LHCN-M2 (cell line): ENCODE measurements at places on chromosomes 1 and 21.

- no peak for DNase-seq
Observed at GRCh38 chr1:41411229-41411628, 50.0 kb downstream of the FOXO6 start.

DNA sequence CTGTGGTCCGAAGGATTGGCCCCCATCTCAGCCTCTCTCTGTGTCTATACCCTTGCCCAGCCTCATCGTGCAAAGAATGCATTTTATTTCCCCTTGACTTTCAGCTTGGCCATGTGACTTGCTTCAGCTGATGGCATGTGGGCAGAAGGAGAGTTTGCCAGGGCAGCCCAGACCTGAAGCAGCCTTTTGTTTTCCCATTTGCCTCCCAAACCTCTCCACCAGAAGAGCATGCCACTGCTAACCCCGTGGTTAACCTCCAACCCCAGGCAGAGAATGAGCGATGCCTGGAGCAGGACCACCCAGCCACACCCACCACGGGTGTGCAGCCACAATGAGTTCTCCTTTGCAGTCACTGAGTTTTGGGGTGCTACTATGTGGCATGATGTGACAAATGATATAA, 136.4 kb downstream of the SETD4 start:
- peak; percentile 21 for DNase-seq

- no peak for DNase-seq
Observed at GRCh38 chr1:160367934-160368923, 1.4 kb downstream of the NHLH1 start.

- no peak for DNase-seq
Observed at GRCh38 chr1:209587789-209588188, 4.3 kb downstream of the CAMK1G start.

DNA sequence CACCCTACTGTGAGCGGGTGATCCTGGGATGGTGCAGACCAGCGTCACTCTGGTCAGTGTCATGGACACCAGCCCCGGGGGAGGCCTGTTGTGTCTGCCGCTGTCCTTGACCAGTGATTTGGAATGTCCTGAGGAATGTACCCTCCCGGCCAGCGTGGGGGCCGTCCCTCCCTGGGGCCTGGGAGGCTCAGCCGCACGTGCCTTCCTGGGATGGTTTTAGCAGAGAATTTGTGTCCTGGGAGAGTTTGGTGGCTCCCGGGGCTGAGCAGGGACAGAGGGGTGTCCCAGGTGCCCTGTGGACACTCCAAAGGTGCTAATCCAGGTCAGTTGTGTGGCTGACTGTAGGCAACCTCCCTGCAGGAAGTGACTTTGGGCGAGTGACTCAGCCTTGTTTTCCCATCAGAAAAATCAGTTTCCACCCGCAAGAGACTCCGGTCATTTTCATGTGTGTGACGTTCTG, 6.2 kb downstream of the ARHGEF16 start:
- DNase-seq: no peak

- no peak for DNase-seq
Observed at GRCh38 chr1:248849152-248849551, 9.7 kb downstream of the ZNF692 start.

DNA sequence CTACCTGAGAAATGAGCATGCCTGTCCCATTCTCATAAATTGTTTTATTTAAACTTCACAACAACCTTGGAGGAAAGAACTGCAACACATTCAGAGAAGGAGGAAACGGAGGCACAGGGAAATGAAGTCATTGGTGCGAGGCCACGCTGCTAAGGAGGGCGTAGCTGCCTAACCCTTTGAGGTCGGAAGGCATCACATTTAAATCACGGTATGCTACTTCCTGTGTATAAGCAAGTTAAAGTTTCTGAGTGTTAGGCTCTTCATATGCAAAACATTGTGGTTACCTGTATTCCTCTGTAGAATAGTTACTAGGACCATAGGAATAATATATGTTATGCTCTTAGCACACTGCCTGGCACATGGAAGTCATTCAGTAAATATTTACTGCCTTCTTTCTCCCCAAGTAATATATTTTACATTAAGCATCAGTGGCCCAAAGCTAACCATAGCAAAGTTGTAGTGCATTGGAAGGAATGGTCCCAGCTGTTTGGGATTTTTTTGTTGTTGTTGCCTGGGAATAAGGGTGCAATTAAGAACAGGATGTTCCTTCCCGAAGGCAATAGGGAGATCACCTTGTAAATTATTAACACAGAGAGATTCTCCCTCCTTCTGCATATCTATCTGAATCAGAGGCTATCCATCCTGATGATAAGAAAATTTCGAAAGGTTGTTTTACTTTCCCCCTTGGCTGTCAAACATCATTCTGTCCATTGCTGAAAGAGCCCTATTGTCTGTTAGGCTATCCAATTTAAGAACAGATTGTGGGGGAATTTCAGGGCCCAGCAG, 192.2 kb upstream of the C8B start:
- no peak for DNase-seq

GRCh38 chr1:23854568-23854967, 13.5 kb downstream of the FUCA1 start:
- peak; percentile 12 for DNase-seq

DNA sequence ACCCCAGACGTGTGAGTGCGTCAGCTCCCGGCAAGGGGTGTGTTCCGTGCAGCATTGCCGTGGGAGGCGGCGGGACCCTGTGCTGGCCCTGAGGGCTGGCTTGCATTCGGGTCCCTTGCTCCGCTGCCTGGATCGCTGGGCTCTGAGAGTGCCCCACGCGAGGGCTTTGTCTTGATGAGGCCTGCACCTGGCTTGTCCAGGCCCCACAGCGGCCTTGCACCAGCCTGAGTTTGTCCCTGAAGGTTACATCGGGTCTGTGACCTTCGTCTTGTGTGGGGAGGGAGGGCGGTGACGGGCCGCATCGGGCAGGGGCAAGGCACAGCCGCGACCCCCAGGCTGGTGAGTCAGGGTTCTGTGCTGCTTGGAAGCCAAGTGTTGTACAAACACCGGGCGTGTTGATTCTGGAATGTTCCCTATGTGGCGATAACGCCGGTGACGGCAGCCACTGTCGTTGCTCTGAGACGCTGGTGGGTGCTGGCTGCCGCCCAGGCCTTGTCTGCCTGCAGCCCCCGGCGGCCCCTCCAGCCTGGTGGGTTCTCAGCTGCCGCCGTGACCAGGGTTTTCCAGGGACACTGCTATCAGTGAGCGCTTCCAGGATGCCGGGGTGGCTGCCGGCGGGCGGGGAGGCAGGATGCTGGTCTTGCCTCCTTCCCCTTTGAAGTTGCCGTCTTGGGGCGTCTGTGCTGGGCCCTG, 42.9 kb downstream of the SLX9 start:
- DNase-seq: peak; percentile 52

DNA sequence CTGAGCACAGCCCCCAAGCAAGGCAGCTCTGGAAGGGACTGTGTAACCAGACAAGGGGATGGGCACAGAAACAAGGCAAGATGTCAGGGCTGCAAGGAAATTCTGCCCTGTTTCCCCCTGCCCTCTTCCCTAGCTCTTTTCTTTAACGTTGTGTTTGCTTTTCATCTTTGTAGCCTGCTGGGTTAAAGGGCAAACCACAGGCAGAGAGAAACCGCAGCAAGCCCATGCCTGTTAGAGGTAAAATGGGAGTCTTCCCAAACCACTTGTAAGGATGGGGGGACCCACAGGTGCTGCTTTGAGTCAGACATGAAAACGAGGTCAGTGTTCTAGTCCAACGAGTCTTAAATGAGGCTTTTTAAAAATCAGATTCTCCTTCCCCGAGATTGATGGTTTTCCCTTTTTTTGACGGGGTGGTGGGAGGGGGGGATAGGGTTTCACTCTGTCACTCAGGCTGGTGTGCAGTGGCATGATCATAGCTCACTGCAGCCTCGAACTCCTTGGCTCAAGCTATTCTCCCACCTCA, 13.3 kb downstream of the TGFBR3 start:
- DNase-seq: peak; percentile 10

DNA sequence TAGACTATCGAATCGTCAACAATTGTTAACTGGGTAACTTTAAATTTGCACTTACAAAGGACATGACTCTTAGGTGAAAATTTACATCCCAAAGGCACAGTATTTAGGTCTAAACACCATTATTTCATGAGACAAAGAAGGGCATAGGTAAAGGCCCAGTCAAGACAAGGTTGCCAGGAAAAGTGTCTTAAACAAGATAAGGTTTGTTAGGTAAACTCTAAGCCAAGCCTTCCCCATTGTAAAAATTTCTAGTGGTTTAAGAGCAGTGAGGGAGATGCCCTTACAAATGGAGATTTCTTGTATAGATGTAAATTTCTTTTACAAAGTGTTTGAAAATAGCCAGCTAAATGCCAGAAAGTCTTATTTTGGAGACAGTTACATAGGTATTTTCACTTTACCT, 36.9 kb upstream of the FNBP1L start:
- no peak for DNase-seq

DNA sequence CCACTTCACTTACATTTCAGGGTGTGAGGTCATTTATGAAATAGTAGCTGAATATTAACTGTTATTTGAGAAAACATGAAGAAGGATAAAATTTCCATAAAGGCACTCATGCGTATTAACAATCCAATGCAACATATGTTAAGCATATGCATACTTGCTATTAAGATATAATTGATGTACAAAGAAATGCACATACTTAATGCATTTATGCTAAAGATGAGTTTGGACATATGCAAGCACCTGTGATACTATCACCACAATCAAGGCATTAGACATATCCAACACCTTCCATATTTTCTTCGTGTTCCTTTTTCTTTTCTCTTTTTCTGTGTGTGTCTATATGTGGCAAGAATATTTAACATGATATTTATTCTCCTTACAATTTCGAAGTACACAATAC, 464.8 kb upstream of the BRINP3 start:
- DNase-seq: no peak

- no peak for DNase-seq
Observed at GRCh38 chr1:83741348-83741747, 257.6 kb downstream of the TTLL7 start.

DNA sequence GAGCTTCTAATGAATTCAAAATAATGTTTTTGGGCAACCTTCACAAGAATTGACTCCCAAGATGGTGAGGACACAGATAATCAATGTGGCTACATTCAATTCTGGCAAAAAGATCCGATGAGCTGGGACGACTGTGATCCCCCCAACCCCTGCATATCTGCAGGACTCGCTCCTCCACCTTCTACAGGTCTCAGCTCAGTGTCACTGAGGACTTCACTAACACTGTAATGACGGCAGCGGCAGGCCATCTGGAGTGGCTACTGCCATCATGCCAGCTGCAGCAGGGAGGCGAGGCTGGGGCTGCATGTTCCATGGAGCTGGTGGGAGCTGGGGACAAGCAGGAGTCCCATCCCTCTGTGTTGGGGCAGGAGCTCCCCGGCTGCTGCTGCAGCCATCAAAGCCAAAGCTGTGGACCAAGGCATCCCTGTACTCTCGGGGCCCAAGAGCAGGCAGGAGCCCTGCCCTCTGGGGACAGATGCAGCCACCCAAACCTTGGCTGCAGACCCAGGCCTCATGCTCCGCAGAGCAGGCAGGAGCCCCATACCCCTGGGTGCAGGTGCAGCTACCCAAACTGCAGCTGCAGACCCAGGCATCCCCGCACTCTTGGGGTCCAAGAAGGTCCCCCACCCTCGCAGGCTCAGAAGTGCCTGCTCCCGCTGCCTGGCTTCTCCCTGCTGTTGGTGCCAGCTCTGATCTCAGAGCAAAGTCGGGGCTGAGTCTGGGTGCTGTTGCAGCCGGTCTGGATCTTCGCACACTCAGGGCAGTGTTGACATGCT, 12.2 kb upstream of the DHRS3 start:
- no peak for DNase-seq

DNA sequence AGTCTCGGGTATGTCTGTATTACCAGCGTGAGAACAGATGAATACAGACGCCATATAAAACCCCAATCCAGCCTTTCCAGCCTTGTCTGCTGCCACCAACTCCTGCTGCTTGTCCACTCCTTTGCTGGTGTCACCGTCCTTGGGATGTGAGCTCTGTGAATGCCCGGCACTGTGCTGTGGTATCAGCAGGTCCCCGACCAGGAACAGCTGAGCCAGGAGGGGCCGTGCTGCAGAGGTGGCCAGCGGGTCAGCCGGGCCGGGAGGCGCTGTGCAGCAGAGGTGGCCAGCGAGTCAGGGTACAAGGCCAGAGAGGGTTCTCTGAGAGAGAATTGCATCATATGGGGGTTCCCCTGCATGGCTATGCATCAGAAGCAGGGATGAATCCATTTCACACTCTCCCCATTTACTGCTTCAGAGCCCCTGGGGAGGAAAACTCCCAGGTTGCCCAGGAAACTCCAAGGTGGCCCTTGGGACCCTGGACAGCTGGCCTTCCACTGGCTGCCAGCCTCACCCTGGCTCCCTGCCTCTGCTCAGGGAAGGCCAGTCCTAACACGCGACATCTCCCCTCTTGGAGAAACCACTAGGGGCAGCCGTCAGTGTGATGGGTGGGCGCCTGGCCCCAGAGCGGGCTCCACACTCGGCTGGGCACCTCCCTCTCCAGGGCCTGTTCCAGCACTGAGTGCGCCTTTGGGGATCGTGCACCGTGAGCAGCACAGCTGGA, 122.4 kb upstream of the COL6A1 start:
- DNase-seq: no peak

- no peak for DNase-seq
Observed at GRCh38 chr1:37765916-37766664, 1.2 kb upstream of the EPHA10 start.

DNA sequence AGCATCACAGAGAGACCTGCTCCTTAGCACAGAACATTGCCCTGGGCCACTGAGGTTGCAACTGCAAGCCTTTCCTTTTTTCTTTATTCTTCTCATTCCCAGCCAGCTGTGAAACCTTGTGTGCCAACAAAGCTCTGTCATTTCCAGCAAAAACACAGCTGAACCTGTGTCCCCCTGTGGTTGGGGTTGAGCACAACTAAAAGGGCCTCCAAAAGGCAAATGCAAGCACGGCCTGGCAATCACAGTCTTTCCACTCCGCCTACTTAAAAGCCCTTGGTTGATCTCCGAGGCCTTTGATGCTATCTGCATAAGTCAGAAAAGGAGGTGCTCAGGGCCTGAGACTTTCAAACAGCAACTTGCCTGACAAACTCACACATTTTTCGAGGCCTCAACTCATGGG, 32.7 kb downstream of the SUSD4 start:
- no peak for DNase-seq

DNA sequence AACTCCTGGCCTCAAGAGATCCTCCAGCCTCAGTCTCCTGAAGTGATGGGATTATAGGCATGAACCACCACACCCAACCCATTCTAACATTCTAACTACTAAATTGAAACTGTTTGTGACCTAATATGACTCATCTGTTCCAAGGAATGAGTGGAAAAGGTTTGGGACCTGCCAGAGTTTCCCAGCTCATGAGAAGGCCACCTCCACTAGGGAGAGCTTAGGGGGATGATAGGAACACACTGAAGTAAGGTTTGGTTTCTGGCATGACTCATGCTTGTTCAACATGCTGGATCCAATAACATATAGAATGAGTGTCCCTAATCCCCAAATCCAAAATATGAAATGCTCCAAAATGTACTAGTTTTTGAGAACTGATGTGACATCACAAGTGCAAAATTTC, 18.9 kb upstream of the SCAF4 start:
- DNase-seq: peak; percentile 24

GRCh38 chr1:210259561-210259960, 27.0 kb downstream of the SERTAD4 start:
- DNase-seq: peak; percentile 30

GRCh38 chr1:200409203-200409760, 554 bp downstream of the ZNF281 start:
- peak; percentile 19 for DNase-seq
